MG63 (cell line): ENCODE measurements at places on chromosomes 6 and 20. TPM values are rescaled to one million over a fixed set of nuclear protein-coding genes. Genes with fewer than 3 reads are reported as not detected.

- DNase-seq: no peak
Observed at GRCh38 chr6:138454981-138455706, 44.1 kb downstream of the NHSL1 start.

DNA sequence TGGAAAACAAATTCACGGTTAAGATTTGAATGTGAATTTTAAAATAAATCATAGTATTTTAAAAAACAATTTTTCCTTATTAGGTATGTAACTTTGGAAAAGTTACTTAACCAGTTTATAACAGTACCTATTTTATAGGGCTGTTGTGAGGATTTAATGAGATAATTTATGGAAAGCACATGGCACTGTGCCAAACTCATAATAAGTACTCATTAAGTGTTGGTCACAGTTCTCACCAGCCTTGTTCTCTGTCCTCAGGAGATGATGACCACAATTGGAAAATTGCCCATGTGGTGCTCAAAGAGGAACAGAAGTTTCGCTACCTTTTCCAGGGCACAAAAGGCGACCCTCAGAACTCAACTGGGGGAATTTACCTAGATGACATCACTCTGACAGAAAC is 39.6 kb downstream of the MEP1A start:
- DNase-seq: no peak

DNA sequence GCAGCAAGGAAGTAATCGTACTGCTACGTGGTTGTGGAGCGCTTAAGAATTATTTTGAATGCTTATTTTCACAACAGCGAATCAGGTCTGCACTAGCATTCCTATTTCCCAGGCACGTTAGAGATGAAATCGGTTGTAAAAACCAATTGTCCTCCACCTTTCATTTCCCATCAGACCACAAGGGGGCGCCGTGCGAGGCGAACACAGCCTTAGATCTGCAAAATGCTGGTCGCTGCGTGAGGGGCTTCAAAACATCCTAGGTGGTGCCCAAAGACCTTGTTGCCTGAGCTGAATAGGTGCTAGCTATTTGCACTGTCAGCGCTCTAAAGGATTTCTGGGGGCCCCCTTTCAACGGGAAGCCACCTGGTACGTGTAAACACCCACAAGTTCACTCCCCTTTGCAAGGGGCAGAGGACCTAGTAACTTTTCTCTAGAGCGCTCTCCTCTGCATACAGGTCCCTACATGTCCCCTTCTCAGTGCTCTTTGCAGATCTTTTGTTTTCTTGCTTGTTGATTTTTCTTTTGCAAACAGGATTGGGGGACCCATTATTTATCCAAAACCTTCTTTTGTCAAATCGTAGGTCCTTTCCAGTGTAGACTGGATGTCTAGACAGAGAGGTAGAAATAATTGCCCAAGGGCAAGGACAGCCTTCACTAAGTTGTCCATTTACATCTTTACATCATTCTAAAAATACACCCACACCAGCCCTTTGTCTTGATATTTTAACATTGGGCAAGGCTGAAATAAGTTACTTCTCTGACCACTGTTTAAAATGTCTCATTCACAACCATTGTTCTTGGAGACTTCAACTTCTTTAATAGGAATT is 59.8 kb downstream of the NEDD9 start:
- DNase-seq: peak; percentile 32

- no peak for DNase-seq
Observed at GRCh38 chr6:146955570-146955969, 248.6 kb upstream of the STXBP5 start.

DNA sequence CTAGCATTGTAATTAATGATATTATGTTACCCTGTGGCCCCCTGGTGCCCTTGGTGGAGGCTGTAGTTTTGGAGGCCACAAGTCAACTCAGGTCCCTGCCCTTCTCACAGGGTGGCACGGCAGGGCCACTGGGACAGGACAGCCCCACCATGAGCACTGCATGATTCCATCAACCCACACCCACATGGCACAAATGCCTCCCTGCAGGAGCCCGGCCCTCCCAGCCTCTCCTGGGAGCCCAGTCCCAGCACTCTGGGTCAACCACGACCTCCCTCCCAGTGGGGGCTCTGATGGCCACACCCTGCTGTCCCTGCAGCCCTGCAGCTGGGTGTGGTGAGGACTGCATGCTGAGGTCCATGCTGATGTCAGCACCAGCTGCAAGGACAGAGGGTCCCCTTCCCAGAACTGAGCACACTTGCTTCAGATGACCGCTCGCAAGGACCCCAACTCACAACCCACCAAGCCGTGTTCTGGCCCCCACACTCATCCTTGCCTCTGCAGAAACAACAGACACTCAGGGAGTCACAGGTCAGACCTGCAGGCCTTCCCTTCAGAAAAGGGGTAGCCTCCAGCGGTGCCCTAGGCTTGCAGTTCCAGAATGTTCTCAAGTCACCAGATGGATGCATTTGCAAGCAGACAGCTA is 15.7 kb upstream of the CST7 start:
- no peak for DNase-seq

DNA sequence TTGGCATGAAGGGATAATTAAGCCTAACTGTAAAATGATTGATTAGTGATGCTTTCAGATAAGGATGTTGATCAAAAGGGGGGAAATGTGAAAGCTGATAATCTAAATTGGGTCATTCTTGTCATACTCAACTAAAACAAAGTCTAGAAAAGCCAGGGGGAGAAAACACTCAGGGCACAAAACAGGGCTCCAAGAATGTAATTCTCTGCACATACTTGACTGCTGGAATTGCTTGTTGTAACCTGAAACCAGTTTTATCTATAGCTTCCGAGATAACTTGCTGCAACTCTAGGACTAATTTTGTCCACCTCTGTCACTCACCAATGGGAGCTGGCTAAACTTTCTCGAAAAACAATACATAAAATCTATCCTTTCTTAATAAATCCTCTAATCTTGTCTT is 310.3 kb downstream of the CLVS2 start:
- no peak for DNase-seq

Gene SLC24A3
- not detected in 2 replicates for total RNA-seq

Gene SPTLC3
- 18.4 and 28.7 TPM in 2 replicates for total RNA-seq

Gene STX16
- total RNA-seq: 30.4 and 45.4 TPM in 2 replicates

Gene SAMD5
- total RNA-seq: 5.5 and 12.4 TPM in 2 replicates

Gene NINL
- total RNA-seq: 3.2 and 9.0 TPM in 2 replicates
